CD4-positive, CD25-positive, alpha-beta regulatory T cell (primary cell): ENCODE measurements at places on chromosomes 12 and 14.

DNA sequence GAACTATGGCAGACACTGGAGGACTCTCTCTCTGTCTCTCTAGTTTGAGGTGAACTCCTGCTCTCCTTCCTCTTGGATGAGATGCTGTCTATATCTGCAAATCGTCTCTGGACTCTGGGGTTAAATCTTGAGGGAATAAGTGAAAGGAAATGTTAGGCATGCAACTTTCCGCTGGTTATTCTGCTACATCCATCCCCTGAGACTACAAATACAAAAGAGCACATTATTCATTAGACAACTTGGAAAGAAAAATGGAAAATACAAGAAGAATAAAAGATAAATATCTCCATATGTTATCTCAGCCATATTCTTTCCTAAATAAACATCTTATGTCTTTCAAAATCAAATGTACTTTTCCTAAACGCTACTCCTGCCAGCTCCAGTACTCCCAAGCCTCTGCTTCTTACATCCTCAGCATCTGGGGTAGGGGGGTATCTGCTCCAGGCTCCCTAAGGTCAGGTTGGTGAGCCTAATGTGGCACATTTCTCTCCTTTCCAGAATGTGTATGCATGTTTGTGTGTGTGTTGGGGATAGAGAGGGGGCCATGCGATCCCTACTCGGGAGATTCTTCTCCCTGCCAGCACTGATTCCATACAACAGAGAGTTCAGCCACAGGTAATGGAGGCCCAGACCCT is 102.9 kb upstream of the FSCB start:
- no peak for DNase-seq

- no peak for DNase-seq
Measured at GRCh38 chr12:69466867-69467266, 3.3 kb upstream of the FRS2 start.

DNA sequence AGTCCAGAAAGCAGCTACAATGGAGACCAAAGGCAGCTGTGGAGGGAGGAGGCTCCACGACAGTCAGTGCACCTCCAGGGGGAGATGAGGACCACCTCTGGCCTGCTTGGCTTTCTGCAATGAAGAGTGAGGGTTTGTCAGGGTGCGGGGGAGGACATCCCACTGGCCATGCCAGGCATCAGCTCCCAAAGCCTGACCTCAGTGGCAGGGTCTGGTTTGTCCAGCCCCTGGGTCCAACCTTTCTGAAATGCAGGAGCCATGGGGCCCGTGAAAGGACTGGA is 35.2 kb downstream of the SLC6A12 start:
- no peak for DNase-seq

GRCh38 chr12:98750511-98750910 is 105.4 kb downstream of the APAF1 start:
- no peak for DNase-seq
